M059J (cell line): ENCODE measurements at places on chromosomes 3 and 15. TPM values are rescaled to one million over a fixed set of nuclear protein-coding genes. Genes with fewer than 3 reads are reported as not detected.

EIF1B gene
- 7.8 and 15.4 TPM in 2 replicates for total RNA-seq

RBMS3 gene
- total RNA-seq = 7.9 and 12.1 TPM in 2 replicates

MESP2 gene
- 0.15 and 0.62 TPM in 2 replicates for total RNA-seq

ADAMTSL3 gene
- not detected in 2 replicates for total RNA-seq

LSAMP gene
- total RNA-seq = 0.02 and 0.25 TPM in 2 replicates

SKOR1 gene
- 0.12 and 0.17 TPM in 2 replicates for total RNA-seq

PLIN1 gene
- total RNA-seq = 0.15 and 0.22 TPM in 2 replicates

SORD gene
- total RNA-seq = 11.1 and 22.0 TPM in 2 replicates

LRRC3B gene
- total RNA-seq = not detected in 2 replicates

RTP1 gene
- not detected in 2 replicates for total RNA-seq

PTX3 gene
- 17.6 and 24.0 TPM in 2 replicates for total RNA-seq

GPR87 gene
- 0.66 and 0.74 TPM in 2 replicates for total RNA-seq

C2CD4A gene
- 0.05 TPM in 1 of 2 replicates, not detected in the other for total RNA-seq

ENTPD3 gene
- total RNA-seq = not detected in 2 replicates

PDZRN3 gene
- 1.7 and 1.9 TPM in 2 replicates for total RNA-seq

ATP13A5 gene
- total RNA-seq = not detected in 2 replicates

TPRA1 gene
- total RNA-seq = 56.6 and 60.1 TPM in 2 replicates

RASSF1 gene
- total RNA-seq = 12.7 and 16.1 TPM in 2 replicates

CLDN11 gene
- total RNA-seq = 39.0 and 39.7 TPM in 2 replicates

ADGRG7 gene
- not detected in 2 replicates for total RNA-seq
